ENCODE measurements at places on chromosomes 12 and 14. TPM values are rescaled to one million over a fixed set of nuclear protein-coding genes. Genes with fewer than 3 reads are reported as not detected.

Gene RBP5
- 0.22 TPM for total RNA-seq

Gene ITGB7
- 1.9 TPM for total RNA-seq

Gene IFNG
- 0.44 TPM for total RNA-seq

Gene ASB2
- total RNA-seq = not detected

Gene PLEKHD1
- 1.2 TPM for total RNA-seq
